ENCODE measurements at places on chromosomes 6 and 20.
A peak's percentile ranks its signal among the peaks of the same experiment; 100 is the strongest.

DNA sequence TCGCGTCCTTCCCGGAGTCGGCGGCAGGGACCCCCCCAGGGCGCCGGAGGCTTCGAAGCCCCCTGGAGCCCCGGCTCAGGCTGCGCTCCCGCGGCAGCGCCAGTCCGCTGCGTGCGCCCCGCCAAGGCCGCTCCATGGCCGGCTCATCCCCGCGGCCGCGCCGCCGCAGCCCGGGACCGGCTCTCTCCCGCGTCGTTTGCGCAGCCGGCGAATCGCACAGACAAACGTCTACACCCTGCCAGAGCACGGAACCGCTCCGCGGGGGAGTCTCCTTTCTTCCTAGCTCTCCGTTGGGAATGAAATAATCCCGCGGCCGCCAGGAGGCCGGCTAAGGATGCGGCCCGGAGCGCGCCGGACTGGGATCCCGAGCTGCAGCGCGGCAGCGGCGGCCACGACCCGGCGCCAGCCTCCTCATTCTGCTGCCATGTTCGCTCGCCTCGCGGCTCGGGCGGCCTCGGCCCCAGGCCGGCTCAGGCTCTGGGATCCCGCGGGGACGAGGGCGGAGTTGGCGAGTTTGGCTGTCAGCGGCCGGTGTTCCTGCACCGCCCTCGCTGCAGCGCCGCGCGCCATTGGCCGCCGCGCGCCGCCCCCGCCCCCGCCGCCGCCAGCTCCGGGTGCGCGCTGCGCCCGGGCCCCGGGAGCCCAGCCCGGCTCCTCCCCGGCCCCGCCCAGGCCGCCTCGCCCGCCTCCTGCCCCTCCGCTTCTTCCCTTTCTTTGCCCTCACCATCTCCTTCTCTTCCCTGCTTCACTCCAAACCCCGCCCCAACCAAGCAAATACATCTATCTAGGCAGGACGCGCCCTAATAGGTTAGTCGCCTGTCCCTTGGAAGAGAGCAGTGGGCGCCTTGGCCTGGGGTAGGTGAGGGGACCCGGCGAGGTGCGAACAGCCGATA, at the start of gene GFOD1:
Gene GFOD1, minus strand, starts transcription at position 479 of the 893 bp plus-strand sequence. CDS start 710 bp downstream, outside the sequence.
- DNase-seq, result peak; percentile 68

DNA sequence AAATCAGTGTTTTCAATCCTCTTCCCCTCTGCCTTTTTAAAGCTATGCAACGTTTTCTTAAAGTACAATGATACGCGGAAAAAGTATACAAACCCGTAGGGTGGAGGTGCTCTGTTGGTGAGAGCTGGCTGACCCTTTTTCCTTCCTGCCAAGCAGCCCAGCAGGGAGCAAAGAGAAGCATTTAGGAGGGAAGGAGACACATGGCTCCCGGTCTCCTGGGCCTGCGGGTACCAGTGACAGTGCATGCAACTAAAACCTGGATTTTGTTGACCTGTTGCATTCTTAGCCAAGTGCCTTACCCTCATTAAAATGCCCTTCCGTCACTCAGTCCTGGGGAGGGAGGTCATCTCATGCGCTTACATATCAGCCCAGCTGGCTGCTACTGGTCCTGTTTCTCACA, 87.2 kb downstream of the SLX4IP start:
- no peak for DNase-seq

DNA sequence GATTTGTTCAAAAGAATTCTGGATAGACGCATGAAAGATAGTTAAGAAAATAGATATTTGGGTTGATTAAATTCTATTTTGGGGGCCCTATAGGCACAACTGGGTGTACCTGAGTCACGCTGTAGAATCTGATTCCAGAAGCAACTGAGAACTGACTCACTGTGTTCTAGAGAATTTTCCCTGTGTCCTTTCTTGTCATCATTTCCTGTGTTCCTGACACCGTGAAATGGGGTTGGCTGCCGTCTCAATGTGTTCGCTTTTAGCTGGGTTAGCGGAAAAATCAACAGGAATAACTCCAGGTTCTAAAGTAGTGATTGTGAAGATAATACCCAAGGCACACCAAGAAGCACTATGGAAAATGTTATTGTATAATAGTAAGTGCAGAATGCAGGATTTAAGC, 5.0 kb downstream of the GCNT2 start:
- DNase-seq, result no peak

- DNase-seq, result no peak
Measured at GRCh38 chr6:9126878-9127560, 691.7 kb upstream of the SLC35B3 start.

DNA sequence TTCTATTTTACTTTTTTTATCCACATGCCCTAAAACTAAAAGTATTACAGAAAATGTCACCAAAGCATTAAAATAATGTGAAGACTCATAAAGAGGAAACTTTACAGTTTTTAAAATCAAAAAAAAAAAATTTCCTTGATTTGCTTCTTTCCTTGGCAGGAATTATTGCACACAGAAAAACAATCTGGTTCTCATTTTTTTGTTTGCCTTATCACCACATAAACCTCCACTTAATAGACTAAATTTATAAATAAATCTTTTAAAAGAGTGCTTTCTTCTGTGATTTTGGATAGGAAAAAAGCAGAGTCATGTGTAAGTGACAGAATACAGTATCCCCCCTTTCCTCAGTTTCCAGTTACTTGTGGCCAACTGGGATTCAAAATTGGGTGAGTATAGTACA, 695.1 kb upstream of the CITED2 start:
- no peak for DNase-seq

DNA sequence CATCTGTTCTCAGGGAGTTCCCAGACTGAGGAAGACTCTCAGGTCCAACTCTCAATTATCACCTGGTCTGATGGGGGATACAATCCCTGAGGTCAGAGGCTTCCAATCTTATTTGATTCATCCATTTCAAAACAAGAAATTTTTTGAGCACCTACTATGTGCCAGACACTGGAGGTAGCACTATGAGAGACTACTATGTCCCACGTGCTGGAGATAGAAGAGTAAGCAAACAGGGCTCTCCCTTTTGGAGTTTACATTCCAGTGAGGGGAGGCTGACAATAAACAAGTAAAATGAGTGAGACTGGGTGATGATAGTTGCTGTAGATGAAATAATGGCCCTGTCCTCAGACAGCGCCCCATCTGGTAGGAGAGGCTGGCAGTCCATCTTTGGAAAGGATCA, 16.5 kb downstream of the TMEM151B start:
- DNase-seq, result no peak

GRCh38 chr6:19866985-19867627, 29.9 kb downstream of the ID4 start:
- no peak for DNase-seq

GRCh38 chr6:27866357-27867050, 45.7 kb downstream of the OR2B2 start:
- DNase-seq, result peak; percentile 52

- no peak for DNase-seq
Measured at GRCh38 chr6:74603322-74604076, 602.4 kb downstream of the COL12A1 start.

DNA sequence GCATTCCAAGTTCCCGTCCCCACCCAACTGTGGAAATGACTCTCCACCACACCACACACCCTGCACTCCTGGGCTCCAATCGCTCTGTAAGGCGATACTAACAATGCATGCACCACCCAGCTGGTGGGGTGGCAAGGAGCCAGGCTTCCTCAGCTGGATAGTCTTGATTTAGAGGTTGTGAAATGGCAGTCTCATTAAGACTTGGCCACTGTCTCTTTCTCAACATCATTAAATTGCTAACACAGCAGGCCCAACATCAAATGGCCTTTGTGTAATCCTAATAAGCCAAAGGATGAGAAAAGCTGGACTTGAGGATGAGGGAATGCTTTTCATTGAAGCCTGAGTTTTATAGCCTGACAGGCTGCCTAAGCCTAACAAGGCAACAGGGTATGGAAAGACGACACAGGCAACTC, 223.7 kb downstream of the GMDS start:
- no peak for DNase-seq

GRCh38 chr20:44135417-44136204, 51.4 kb downstream of the JPH2 start:
- DNase-seq, result peak; percentile 37

DNA sequence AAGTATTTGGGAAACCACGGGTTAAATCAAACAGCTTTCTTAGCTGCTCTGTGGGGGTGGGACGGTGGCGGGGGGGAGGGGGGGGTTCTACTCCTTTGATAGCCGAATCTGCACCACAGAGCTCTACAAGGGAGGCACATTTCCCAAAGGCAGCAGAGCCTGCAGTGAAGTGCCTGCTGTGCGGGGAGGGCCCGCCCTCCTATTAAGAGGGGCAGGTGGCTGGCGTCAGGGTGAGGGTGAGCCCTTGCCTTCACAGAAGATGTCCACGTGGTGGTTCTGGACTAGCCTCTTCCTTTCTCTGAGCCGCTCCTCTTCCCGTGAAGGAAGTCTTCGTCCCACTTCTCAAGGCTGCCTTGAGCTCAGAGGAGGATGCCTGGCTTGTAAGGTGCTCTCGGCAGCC, 174.9 kb upstream of the THBS2 start:
- no peak for DNase-seq

GRCh38 chr6:137494281-137494987, at the start of gene OLIG3:
Gene OLIG3 (minus strand): TSS chr6:137494394. CDS start chr6:137494170, 224 bp downstream.
- no peak for DNase-seq

- no peak for DNase-seq
Measured at GRCh38 chr6:146620655-146621054, 21.9 kb downstream of the ADGB start.

GRCh38 chr6:36697481-36697903, at the start of gene RAB44:
Gene RAB44 (plus strand): TSS chr6:36697826. CDS start chr6:36704236, 6,410 bp downstream.
- DNase-seq, result peak; percentile 13

GRCh38 chr6:3665608-3666007, 85.9 kb downstream of the PXDC1 start:
- DNase-seq, result no peak

DNA sequence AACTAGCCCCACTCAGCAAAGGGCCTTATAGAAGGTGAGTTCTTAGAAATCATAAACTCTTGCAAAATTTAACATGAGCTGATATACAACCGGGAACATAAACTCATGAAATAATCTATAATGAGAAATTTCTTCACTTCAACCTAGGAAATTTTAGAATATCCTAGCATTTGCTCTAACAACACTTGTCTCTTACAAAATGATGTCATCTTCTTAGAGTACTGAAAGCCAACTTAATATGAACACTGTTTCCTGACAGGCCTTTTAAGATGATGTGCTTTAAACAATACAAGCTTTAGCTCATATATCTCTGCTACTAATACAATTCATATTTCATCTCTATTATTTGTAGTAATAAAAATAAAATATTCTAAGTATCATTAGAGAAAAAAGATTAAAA, 932 bp downstream of the PACRG start:
- no peak for DNase-seq

- DNase-seq, result no peak
Measured at GRCh38 chr6:134289204-134289575, 28.7 kb downstream of the SGK1 start.

DNA sequence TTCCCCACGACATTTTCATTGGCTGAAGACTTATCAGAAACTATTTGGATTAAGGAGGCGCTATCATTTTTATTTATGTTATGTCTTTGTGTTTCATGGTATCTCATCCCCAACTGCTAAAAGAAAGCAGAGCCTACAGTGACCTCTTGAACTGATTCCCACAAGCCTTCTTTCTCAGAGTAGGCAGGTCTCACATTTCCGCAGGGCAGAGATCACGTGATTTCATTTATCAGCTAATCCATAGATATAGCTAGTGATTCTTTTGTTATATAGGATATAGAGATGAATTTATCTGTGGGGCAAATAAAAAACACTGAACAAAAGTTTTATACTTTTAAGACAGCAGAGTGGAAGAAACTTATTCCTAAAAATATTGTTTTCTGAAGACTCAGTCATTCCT, 25.0 kb upstream of the POPDC3 start:
- no peak for DNase-seq

DNA sequence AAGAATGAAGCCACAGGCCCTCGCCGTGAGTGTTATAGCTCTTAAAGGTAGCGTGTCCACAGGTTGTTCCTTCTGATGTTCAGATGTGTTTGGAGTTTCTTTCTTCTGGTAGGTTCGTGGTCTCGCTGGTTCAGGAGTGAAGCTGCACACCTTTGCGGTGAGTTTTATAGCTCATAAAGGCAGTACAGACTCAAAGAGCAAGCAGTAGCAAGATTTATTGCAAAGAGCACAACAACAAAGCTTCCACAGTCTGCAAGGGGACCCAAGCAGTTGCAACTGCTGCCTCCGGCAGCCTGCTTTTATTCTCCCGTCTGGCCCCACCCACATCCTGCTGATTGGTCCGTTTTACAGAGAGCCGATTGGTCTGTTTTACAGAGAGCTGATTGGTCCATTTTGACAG, 5.2 kb downstream of the HIVEP1 start:
- no peak for DNase-seq

- no peak for DNase-seq
Measured at GRCh38 chr6:38396209-38396608, 243.5 kb downstream of the BTBD9 start.

DNA sequence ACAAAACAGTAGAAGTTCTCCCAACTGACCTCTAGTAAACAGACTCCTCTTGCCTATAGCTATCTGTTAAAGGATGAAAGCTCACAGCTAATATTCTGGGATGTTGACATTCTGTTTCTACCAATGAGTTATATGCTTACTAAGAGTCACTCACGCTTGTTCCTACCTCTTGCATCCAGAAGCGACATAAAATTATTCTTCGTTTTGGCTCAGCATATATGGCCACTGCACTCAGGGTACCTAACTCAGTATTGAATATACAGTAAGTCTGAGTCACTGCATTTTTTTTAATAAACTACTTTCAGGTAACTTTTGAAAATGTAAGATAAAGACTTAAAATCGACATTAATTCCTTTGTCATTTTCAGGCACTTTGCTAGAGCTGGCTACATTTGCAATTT, 214.4 kb upstream of the STXBP5 start:
- no peak for DNase-seq

- DNase-seq, result no peak
Measured at GRCh38 chr20:44643596-44644229, 7.8 kb downstream of the ADA start.

GRCh38 chr20:50194831-50195523, 4.3 kb downstream of the CEBPB start:
- no peak for DNase-seq

GRCh38 chr20:6100246-6100645, 22.6 kb downstream of the FERMT1 start:
- no peak for DNase-seq

- DNase-seq, result no peak
Measured at GRCh38 chr20:4973330-4974097, 27.8 kb downstream of the SLC23A2 start.

DNA sequence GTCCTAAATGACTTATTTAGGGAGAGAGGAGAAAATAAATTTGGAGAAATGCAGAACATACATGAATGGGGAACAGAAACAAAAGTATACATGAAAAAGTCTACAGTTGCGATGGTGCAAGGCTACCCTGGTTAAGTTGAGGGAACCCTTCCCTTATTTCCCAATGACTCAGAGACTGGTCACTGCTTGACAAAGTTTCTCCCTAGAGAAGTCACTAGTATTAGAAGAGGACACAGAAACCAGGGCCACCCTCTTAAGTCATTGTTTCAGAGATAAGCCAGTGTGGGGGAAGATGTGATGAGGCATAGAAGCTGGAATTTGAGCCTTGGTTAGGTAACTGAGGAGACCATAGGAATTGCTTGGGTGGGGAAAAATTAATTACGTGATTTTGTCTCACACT, 24.4 kb upstream of the EDN1 start:
- DNase-seq, result no peak

Data from Caco-2 (cell line).